ENCODE measurements at places on chromosomes 11 and 22. TPM values are rescaled to one million over a fixed set of nuclear protein-coding genes. Genes with fewer than 3 reads are reported as not detected.

DNA sequence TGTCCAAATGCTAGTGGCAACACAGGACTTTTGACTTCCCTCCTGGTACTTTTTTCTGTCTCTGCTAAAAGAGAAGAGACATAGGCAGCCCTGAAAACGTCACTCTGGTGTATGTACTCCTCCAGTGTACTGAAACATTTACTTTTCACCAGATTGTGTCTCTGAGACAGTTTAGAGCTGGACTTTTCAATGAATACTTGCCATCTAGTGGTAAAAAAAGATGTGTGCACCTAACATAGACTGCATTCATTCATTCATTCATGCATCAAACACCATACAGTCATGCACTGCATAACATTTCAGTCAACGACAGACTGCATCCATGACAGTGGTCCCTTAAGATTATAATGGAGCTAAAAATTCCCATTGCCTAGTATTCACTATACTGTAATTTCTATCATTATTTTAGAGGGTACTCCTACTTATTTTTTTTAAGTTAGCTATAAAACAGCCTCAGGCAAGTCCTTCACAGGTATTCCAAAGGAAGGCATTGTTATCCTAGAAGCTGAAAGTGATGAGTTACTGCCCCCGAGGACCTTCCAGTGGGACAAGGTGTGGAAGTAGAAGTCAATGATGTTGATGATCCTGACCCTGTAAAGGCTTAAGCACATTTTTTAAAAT lies 186.2 kb downstream of the SPON1 start:
- H3K36me3 ChIP-seq, result no peaks in the 10 kb centered on the region
- H3K4me1 ChIP-seq, result no peaks in the 10 kb centered on the region

- no peaks in the 10 kb centered on the region for H3K4me1 ChIP-seq
- no peak for DNase-seq
- no peaks in the 10 kb centered on the region for H3K36me3 ChIP-seq
- H3K27ac ChIP-seq, result no peak overlapping the region
Observed at GRCh38 chr11:60625262-60625661, 74.2 kb upstream of the MS4A8 start.

- no peak for DNase-seq
- no peak overlapping the region for H3K4me3 ChIP-seq
- H3K27ac ChIP-seq, result no peak overlapping the region
- no peaks in the 10 kb centered on the region for H3K27me3 ChIP-seq
Observed at GRCh38 chr22:26786398-26786797, 129.0 kb downstream of the MIAT start.

DNA sequence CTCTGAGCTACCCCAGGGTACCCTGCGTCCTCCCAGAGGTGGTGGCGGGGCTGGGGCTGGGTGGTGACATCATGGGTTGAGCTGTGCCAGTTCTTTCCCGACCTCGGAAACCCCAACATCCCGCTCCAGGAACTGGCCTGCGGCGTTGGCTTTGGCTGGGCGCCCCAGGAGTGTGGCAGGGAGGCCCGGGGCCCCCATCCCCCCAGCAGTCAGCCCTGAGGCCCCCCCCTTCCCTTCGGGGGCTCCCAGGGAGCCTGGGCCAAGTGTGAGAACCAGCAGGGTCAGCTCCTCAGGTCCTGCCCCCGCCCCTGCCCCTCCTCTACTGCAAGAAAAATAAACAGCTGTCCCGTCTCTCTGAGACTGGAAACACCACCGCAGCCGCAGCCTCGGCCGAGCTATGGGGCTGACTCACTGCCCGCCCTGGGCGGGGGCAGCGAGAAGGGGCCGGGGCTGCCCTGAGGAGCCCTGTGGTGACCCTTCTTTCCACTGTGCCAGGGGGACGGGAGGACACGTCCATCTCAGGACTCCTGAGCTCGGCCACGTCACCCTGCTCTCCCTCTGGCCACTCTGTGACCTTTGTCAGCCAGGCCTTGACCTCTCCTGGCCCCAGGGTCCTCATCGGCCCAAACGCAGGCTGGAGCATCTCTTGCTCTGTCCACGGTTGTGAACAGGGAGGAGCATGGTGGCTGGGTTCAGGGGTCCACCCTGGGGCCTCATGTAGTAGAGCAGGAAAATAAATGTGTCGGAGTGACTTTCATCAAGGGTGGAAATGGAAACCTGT lies 73.4 kb downstream of the WNT7B start:
- H3K4me3 ChIP-seq, result no peak overlapping the region
- peaks cover 18% of the 10 kb centered on the region for H3K4me1 ChIP-seq
- H3K27me3 ChIP-seq, result peaks cover 26% of the 10 kb centered on the region
- H3K36me3 ChIP-seq, result no peaks in the 10 kb centered on the region
- no peak overlapping the region for H3K27ac ChIP-seq

- DNase-seq, result no peak
- peak overlapping the region; percentile 44 for H3K27ac ChIP-seq
- H3K27me3 ChIP-seq, result no peaks in the 10 kb centered on the region
Observed at GRCh38 chr11:33266393-33267215, 9.4 kb downstream of the HIPK3 start.

DNA sequence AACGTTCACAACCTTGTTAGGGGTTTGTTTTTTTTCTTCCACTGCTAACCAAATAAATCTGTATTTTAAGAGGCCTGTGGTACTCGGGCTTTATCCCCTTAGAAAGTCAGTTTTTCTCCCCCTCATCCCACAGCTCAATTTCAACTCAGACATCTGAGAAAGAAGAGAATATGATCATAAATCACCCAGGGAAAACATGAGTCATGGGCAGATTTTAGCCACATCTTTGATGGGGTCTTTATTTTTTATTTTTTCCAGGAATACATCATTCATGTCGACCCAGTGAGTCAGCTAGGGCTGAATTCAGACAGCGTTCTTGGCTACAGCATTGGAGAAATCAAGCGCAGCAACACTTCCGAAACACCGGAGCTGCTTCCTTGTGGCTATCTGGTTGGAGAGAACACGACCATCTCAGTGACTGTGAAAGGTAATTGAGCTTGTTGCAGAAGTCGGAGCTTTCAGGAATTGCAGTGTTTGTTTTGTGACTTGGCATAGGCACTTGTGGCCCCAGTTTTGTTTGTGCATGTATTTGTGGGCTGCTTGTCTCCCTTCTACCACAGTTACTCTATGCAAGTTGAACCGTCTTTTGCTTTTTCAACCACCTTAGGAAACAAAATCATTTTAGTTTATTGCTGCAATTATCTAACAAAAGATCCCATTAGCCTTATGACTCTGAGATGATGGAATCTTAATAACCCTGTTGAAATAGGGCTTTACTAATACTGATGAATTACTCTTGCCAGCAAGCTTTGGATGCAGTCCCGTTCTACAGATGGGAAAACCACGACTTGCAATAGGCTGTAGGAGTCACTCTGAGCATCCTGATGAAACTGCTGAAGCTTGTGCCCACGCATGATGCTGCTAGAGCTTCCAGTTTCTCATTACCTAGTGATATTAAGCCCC lies 62.7 kb downstream of the DBX1 start:
- DNase-seq, result no peak
- H3K27me3 ChIP-seq, result no peaks in the 10 kb centered on the region
- H3K4me3 ChIP-seq, result no peak overlapping the region
- no peaks in the 10 kb centered on the region for H3K4me1 ChIP-seq
- no peak overlapping the region for H3K27ac ChIP-seq

Gene PLAAT2
- total RNA-seq, result not detected

Gene ARRB1
- 24.8 TPM for total RNA-seq

Gene IGLL1
- not detected for total RNA-seq

Gene ATP6V1E1
- total RNA-seq, result 106 TPM

Gene PGA5
- total RNA-seq, result not detected

Measured in suprapubic skin (tissue), 4 donors.